ENCODE measurements at places on chromosomes 1 and 21. TPM values are rescaled to one million over a fixed set of nuclear protein-coding genes. Genes with fewer than 3 reads are reported as not detected.

DNA sequence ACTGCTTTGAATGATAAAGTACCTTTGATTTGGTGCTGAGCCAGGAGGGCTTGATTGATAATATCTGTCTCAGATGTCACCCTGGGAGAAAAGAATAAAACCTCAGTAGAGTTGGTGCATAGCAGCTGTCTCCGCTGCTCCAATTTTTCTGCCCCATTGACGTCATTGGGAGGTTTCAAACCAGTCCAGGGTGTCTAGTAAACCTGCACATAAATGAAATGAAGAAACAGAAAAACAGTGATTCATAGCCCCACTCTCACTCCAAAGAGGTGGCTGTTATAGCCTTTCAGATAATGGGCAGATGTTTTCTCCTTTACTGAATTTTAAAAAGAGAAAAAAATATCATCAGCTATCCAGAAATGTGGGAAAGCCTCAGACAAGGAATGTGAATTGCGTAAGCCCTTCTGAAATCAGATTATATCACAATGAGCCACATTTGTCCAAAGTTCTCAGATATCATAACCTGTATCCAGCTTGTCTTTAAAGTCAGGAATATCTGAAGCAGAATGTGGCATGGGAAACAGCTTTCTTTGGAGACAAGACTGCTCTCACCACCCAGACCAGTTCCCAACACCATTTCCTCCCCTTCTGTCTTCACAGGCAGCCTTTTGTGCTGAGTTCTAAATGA, 351.3 kb upstream of the SGIP1 start:
- DNase-seq = no peak

GRCh38 chr1:185495007-185495406, 178.0 kb upstream of the IVNS1ABP start:
- no peak for DNase-seq

DNA sequence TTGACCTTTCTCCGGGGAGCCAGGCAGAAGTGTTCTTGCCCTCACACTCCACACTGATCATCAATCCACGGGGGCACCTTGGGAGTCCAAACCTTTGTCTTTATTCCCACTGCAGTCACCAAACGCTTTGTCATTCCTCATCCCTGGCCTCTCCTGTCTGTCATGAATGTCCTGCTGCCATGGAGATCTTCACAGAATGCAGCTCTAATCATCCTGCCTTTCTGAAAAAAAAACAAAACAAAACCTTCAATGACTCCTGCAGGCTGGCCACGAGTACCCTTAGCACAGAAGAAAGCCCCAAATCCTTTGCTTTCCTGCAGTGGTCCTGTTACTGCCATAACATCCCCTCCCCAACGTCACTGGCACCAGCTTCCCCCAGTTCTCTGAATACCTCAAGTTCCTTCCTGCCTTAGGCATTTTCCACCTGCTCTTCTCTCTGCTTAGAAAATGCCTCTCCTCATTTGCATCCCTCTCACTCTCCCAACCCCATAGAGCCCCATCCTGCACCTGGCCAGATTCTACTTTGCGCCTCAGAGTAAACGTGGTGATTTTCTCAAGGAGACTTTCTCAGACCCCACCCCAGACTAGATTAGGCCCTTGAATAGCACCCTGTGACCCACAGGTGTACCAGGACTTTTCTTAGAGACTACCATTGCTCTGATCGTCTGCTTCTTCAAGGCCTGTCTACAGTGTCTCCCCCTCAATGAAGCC, 131.2 kb downstream of the AK5 start:
- no peak for DNase-seq

- DNase-seq = no peak
Observed at GRCh38 chr1:209594440-209594839, 10.9 kb downstream of the CAMK1G start.

GRCh38 chr1:42743317-42744147, 3.5 kb upstream of the CLDN19 start:
- DNase-seq = peak; percentile 49

GRCh38 chr1:200374569-200375295, 35.1 kb downstream of the ZNF281 start:
- peak; percentile 31 for DNase-seq

- DNase-seq = no peak
Observed at GRCh38 chr1:9590945-9591668, 2.4 kb downstream of the TMEM201 start.

- DNase-seq = no peak
Observed at GRCh38 chr1:24454673-24455072, 39.1 kb downstream of the NIPAL3 start.

DNA sequence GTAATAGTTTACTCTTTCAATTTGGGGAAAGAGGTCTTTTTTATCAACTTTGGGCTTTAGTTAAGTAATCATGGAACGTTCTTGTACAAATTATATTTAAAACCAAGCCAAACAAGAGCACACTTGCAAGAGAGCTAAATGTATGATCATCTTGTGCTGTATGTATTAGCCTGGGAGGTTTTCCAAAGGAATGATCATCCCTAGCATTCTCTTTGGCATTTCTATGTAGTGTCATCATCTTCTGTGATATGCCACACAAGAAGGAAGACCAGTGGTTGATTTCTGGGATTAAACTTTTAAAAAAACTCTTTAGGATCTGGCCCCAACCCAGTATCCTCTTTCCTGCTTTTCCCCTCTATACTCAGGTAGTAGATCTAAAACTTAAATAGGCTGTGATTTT, 38.4 kb upstream of the KCNQ4 start:
- DNase-seq = no peak

- DNase-seq = no peak
Observed at GRCh38 chr1:40908350-40908749, 46.2 kb upstream of the CITED4 start.

DNA sequence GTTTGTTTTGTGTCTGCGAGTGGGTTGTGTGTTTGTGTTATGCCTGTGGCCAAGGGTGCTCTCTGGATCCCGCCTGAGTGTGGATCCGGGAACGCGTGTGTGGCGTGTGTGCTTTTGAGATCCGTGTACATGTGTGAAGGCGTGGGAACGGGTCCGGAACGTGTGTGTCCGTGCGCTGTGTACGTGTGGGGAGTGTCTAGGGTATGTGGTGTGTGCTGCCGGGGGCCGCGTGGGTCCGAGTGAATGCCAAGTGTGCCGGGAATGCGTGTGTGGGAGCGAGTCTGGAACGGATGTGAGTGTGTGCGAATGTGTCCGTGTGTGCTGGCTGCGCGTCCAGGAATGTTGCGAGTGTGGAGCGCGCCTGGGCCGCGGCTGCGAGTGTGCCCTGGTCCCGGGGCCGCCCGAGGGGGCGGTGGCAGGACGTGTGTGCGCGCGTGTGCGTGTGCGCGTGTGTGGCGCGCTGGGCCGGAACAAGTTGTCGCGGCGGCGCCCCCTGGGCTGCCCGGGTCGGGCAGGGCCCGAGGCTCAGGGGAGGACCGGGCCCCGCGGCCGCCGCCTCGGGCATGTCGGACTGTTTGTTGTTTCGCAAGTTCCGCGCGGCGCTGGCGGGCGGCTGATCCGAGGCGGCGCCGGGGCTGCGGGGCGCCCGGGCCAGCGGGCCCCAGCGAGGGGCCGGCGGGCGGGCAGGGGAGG, 953 bp downstream of the PTPRU start:
- peak; percentile 26 for DNase-seq

GRCh38 chr1:157137408-157138219, 581 bp downstream of the ETV3 start:
- DNase-seq = no peak

GRCh38 chr21:31248598-31248997, 95.5 kb downstream of the TIAM1 start:
- peak; percentile 67 for DNase-seq

DNA sequence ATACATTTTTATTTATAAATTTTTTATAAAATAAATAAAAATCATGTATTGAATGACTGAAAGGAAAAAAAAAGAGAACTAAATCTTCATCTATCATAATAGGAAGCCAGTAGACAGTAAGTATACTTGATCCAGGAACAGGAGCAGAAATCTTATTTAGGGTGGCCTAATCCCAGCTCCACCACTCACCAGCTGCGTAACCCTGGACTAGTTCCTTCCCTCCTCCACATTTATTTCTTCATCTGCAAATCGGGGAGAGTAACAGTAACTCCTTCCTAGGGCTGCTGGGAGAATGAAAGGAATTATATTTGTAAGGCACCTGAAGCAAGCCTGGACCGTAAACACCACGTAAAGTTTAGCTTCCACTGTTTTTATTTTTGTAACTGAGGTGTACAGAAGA, 17.9 kb downstream of the GLIS1 start:
- no peak for DNase-seq

- no peak for DNase-seq
Observed at GRCh38 chr1:160767395-160768294, 28.3 kb upstream of the LY9 start.

DNA sequence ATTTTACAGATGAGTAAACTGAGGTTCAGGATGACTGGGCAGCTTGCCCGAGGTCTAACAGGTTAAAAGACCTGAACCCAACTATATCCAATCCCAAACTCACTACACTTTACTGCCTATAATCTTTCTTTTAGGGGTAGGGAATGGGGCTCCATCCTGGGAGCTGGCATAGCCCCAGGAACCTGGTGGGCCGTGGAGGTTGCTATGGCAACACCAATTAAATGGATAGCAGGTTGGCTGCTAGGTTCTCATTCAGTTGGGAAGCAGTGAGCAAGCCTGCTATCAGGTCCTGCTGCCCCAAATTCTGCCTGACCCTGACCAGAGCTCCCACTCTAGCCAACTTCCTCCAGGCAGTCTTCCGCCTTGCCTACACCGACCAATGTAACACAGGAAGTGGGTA, 40.9 kb downstream of the LRP8 start:
- DNase-seq = peak; percentile 23

GRCh38 chr1:17732475-17732874, 22.7 kb upstream of the ACTL8 start:
- DNase-seq = peak; percentile 11

GRCh38 chr1:188670837-188671236, 1806.8 kb downstream of the BRINP3 start:
- peak; percentile 90 for DNase-seq

- DNase-seq = peak; percentile 79
Observed at GRCh38 chr1:202154766-202155477, 5.5 kb downstream of the PTPN7 start.

GRCh38 chr1:31802190-31803150, 13.4 kb downstream of the SPOCD1 start:
- DNase-seq = no peak

DNA sequence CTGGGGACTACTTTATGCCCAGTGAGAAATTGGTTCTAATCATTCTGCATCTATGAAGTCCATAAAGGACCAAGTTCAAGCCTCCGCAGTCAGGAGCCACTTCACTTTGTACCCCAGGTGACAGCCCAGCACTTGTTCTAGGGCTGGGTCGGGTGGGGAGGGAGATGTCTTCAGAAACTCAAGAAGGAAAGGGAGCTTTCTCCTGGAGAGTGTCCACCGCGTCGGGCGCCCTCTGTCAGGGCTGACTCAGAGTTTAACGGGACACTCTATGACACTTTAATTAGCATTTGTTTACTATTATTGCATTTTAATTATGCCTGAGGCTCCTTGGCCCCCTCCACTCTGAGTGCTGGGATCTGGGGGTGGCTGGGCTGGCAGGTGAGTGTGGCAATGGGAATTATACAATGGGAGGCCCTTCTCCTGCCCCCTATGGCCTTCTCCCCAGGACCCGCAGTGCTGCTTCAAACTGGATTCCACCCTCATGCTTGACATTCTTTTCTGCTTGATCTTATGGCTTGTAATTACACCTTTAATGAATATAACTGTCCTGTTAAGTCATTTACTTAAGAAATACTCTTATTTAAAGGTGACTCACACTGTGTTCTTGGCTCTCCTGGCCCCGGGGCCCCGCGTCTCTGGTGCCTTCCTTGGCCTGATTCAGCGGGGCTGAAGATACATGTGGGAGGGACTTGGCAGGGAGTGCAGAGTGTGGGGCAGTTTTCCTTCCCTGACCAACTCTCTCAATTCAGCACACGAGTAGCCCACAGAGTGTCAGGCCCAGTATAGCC, 136.6 kb downstream of the PLXNA2 start:
- peak; percentile 94 for DNase-seq

DNA sequence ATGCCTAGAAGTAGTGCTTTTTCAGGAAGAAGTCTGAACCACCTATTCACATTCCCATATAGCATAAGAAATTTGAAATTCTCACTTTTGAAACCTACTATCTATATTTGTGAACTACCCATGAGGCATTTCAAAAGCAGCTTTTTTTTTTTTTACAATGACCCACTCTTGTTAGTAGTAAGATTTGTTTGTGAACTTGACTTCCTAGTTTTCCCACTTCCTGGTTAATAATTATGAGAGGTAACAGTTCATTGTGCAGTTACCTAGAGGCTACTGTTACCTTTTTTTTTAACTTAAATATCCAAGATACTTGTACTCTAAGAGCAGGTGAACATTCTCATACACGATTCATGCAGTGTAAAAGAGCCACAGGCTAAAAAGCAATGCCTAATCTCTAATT, 371.7 kb upstream of the ADGRL2 start:
- peak; percentile 93 for DNase-seq

DNA sequence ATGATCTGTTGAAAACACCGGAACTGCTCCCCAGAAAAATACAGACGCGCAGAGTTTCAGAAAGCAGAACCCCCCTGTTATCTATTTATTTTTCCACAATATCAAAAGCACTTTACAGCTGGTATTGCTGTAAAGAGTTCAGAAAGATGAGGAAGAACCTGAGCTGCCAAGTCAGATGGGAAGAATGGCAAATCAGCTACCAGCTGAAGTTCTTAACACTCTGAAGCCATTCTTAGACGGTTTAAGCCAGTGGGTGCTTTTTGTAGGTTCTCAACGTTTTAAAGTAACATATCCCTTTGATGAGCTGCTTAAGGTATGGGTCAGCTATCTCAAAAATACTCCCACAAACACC, 714 bp upstream of the AKIRIN1 start:
- DNase-seq = no peak

- DNase-seq = peak; percentile 29
Observed at GRCh38 chr1:30977105-30977504, 68.5 kb upstream of the SDC3 start.

FCMR gene
- total RNA-seq = 0.05 TPM

FCAMR gene
- 3.6 TPM for total RNA-seq

ZMYND12 gene
- total RNA-seq = 0.87 TPM

OPTC gene
- not detected for total RNA-seq

MFAP2 gene
- total RNA-seq = 2.6 TPM

GBP6 gene
- total RNA-seq = 4.7 TPM

KRTAP20-2 gene
- total RNA-seq = not detected

KIF2C gene
- total RNA-seq = 15.5 TPM

CNTN2 gene
- not detected for total RNA-seq

LCA5L gene
- 3.6 TPM for total RNA-seq

CCDC28B gene
- total RNA-seq = 6.9 TPM

RNU1-2 gene
- under 0.01 TPM for total RNA-seq

HES3 gene
- total RNA-seq = not detected

ODF2L gene
- total RNA-seq = 49.0 TPM

HORMAD1 gene
- not detected for total RNA-seq

Data from renal cortical epithelial cell (primary cell).